ENCODE measurements at places on chromosomes 13 and 19. TPM values are rescaled to one million over a fixed set of nuclear protein-coding genes. Genes with fewer than 3 reads are reported as not detected.

Gene POLR2I
- total RNA-seq: 75.7 TPM

Gene TLE6
- not detected for total RNA-seq

Gene GNA15
- total RNA-seq: 264 TPM

Gene ZGLP1
- 1.5 TPM for total RNA-seq

Gene SMARCA4
- 97.7 TPM for total RNA-seq

Gene S1PR4
- 0.16 TPM for total RNA-seq
